ENCODE measurements at places on chromosomes 11 and 22.

GRCh38 chr11:77136074-77136473, 8.0 kb downstream of the MYO7A start:
- DNase-seq = no peak

DNA sequence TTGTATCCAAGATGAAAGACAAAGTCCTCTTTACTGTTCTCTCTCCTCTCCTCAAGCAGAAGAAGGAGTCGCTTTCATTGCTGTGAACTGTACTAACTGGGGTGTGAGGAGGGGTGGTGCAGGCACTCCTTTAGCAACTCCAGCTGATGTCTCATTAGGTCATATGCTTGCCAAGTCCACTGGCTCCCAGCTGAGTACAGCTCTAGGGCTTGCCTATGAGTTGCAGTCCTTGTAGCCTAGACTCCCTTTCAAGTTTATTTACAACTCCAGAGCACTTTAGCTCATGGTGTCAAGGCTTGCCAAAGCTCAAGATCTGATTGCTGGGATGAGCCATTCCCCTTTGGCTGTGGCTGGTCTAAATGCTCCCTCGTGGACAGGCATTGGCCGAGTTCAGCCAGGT, 55.1 kb upstream of the PDGFD start:
- DNase-seq = no peak

DNA sequence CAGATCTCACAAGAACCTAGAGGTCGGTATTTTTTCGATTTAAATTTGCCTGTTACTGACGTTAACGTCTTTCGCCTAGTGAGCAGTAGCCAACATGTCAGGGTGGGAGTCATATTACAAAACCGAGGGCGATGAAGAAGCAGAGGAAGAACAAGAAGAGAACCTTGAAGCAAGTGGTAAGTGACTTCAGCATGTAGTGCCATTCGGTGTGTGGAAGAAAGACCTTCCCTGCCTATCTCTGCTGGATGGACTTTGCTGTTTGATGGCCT, 750 bp downstream of the XRCC6 start:
- no peak for DNase-seq

GRCh38 chr11:75505916-75506692, 19.6 kb downstream of the GDPD5 start:
- no peak for DNase-seq
